Astrocyte of the hippocampus (primary cell): ENCODE measurements at places on chromosomes 1 and 21.

DNA sequence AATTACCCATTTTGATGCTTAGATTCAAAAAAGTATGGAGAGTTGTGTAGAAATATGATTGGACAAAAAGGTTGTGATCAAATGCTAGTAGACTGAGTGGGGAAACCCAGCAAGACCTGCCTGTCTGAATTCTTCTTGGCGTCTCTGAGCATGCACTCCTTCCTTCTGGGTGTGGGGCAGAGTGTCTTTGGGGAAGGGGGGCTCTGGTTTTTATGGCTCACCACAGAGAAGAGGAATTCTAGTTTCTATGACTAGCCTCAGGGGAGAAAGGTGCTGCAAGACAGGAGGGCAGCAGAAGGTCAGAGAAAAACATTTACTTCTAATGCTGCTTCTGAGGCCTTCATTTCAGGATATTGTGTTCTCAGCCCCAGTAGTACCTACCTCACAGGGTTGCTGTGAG lies 33.9 kb upstream of the PIGC start:
- no peak for DNase-seq

DNA sequence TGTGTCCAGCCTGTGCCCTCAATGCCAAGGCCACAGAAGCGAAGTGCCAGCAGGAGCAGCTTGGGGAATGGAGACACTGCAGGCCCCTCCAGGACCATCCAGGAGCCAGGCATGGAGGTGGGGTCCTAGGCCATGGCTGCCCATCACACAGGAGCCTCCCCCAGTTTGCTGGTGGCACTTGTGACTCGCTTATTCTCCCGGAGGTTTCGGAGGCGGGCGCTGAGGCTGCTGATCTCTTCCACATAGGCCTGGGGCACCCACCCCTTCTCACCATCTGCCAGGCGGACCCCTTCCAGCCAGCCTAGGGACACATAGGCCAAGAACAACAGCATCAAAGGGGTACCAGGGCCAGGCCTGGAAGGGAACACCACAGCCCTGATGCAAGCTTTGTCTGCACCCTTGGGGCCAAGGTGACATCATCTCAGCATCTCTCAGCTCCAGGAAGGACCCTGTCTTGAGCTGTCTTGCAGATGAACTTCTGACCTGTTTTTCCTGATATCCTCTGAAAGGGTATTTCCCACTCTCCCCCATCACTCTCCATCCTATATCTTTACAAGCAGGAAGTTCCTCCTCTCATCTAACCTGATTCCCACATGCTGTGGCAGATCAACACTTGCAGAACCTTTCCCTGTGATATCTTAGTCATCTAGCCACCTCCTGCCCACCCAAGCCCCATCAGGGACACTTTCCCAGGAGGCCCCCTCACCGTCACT lies 13.9 kb downstream of the ARHGEF19 start:
- DNase-seq, result no peak

DNA sequence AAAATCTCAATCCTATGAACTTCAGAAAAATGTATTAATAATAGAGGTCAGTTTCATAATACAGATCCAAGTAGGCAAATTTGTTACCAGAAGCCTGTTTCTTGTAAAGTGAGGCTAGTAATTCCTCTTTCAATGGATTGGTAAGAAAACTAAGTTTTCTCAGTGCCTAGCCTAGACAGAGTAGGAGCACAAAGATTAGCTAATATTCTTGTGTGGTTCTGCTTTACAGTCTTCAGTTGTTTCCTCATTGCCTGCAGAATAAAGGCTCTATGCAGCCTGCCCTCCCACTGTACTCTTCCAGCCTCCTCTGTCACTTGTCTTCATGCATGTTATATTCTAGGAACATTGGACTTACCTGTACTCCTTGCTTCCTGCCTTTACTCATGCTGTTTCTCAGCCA lies 2.4 kb upstream of the PPP1R15B start:
- no peak for DNase-seq

DNA sequence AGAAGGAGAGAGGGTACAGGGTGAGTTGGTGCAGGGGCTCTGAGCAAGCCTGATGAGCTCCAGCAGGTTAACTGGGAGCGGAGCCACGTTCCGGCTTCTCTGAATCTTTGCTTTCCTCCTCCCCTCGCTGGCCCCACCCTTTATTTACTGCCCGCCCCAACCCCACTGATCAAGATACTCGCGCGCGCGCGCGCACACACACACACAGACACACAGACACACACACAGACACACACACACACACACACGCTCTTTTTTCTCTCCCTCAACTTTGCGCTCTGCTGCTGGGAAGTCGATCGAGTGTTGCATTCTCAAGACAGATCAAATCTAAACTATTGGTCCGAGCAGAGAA lies at the start of gene GRIK1:
TSS of gene GRIK1 (minus strand) at position 73 of the 352 bp plus-strand sequence.
- no peak for DNase-seq

- no peak for DNase-seq
Measured at GRCh38 chr21:45997495-45998275, 16.1 kb downstream of the COL6A1 start.

DNA sequence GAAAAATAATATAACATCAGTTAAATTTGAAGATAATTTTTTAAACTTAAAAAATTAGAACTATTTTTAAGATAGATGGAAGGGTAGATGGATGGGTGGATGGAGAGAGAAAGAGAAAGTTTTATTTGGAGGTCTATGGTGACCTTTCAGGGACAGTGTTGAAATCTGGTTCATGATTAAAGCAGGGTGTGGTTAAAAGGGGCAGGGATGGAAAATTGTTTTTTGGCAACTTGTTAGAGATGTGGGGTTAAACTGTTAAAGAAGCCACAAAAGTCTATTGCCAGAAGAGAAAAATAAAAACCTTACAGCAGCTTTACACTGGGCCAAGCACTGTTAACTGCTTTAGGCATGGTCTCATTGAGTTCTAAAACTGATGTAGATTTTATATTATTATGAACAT lies 134.9 kb upstream of the GORAB start:
- no peak for DNase-seq

DNA sequence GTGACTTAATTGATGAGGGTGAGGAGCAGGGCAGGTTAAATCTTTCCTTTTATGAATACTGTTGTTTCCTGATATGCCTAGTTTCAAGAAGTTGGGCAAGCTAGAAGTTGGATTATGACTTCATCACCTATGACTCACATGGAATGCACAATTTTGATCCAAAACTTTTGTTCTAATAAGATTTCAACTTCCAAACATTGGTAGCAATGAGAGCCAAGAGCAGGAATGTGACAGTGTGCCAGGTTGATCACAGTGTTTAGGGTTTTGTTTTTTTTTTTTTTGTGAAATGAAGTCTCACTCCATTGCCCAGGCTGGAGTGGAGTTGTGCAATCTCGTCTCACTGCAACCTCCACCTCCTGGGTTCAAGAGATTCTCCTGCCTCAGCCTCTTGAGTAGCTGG lies 349.4 kb downstream of the DUSP10 start:
- DNase-seq, result peak; percentile 86

DNA sequence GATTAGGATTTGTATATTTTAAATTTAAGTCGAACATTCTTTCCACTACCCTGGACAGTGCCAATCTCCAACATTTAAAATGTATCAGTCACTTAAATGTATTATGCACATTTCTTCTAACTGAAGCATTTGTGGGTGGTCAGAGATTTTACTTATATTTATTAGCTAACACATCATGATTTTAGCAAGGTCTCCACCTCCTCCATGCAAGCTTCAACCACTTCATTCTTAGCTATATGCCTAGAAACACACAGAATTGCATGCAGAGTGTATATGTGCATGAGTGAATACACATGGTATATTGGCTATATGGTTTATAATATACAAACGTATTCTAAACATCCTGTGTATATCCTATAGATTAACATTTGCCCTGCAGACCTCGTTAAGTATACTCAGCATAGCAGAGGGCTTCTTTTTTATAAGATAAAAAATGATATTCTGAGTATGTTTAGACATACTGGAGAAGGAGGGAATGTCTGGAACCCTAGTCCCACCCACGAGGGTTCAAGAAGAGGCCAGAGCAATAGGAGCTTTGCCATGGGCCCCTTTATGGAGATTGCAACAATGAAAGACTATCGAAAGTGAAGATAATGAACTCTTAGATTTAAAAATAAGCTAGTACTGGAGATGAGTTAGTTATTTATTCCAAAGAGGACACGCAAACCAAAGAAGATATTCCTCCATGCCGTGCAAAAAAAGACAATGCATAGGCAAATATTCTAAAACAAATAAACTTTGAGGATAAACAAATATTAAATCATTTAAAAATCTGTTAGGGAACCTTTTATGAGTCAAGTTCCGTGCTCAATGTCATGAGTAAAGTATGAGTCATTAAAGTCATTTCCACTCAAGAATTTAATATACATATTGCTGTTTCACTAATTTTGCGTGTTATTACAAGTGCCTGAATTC lies 480.4 kb downstream of the SIPA1L2 start:
- DNase-seq, result no peak

GRCh38 chr1:24929398-24930259 lies 447 bp downstream of the RUNX3 start:
- peak; percentile 49 for DNase-seq

GRCh38 chr1:54229281-54229891 lies 29.4 kb downstream of the MRPL37 start:
- peak; percentile 53 for DNase-seq

GRCh38 chr1:31587720-31588423 lies 11.6 kb downstream of the TINAGL1 start:
- peak; percentile 74 for DNase-seq

DNA sequence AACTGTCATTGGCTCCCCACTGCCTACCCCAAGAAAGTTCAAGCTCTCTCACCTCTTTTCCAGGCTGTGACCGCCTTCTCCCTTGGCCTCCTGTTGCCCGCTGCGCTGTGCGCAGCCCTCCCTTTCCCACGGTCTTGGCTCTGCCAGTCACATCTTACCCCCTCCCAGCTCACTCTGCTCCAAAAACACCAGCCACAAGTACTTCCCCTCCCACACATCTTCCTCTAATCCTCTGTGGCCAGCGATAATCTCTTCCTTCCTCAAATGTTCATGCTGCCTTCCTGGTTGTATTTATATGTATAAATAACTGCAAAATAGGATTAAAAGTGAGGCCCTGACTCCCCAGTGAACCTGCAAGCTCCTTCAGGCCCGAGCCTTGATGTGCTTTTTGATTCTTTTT lies 81.8 kb downstream of the AJAP1 start:
- no peak for DNase-seq

DNA sequence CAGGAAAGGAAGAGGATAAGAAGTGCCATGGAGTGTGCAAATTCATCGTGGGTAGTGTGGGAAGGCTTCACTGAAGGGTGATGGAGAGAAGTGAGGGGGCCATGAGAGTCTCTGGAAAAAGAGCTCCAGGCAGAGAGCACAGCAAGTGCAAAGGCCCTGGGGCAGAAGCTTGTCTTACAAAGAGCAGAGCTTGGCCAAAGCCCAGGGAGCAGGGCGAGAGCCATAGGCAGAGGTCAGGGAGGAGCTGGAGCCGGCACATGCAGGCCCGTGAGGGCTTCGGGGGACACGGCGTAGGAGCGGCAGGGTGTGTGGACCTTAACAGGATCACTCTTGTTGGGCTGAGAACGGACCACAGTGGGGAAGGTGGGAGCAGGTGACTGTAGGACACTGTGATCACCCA lies 83.7 kb upstream of the EDN2 start:
- DNase-seq, result no peak

DNA sequence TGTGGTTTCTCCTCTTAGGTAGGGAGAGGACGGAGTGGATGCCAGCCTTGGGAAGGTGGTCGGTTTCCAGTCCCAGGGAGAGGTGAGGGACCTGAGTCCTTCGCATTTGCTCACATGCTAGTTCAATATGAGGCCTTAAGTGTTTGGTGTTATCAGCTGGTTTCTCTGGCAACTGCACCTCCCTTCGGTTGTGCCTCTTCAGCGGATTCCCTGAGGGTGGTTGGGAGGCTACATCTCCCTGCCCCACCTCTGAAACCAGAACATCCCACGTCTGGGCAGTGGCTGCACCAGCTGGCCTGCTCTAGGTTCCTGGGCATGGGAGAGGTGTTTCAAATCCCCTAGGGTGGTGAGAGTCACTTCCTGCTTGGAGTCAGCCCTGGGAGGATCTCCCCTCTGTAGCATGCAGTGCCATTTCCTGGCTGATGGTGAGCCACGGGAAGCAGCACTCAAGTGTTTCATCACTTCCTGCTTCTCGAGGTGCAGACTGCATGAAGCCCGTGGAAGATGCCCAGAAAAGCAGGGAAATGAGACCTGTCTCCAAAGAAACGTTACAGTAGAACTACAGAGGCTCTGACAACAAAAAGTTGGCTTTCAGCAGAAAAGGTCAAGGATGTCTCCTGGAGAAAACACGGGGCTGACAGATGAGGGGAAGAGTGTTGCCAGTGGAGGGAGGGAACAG lies 4.5 kb downstream of the TMEM125 start:
- DNase-seq, result no peak
